ENCODE measurements at places on chromosomes 6 and 20. TPM values are rescaled to one million over a fixed set of nuclear protein-coding genes. Genes with fewer than 3 reads are reported as not detected.

Gene FUT9
- not detected for total RNA-seq

Gene GATA5
- 0.77 TPM for total RNA-seq

Gene LRRN4
- total RNA-seq: 1.0 TPM

Gene GCLC
- total RNA-seq: 7.8 TPM

Gene GNAS-AS1
- total RNA-seq: not detected

Gene TLDC2
- total RNA-seq: not detected

Gene SYNDIG1
- 0.68 TPM for total RNA-seq

Gene BPIFB1
- total RNA-seq: not detected

Data from pericardium fibroblast (primary cell).